ENCODE measurements at places on chromosomes 3 and 15.

DNA sequence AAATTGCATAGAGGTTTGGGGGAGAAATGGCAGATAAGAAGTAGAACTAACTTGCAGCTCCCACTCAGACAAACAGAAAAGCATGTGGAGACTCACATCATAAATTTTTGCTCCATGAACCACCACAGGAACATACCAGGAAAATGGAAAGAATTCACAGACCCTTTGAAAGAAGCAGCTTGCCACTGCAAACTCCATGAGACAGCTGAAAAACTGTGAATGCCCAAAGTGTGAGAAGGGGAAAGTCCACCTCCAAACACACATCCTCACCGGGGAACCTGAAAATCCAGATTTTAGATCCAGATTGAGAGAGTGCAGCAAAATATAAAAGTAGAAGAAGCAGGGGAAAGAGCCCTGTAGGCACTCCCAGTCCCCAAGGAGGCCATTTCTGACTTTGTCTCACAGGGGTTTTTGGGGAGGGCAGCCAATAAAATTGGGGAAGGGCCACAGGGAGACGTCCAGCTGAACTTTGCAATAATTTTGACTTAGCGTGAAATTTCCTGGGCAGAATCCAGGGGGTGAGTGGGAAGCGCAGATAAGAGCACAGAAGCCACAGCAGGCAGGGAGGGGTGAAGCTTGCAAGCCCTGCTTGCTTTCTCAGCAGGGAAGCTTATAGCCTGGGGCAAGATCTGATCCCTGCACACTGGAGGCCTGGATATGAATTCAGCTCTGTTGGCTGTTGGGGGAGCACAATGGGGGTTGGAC lies 183.4 kb upstream of the UBE2E2 start:
- DNase-seq: no peak

DNA sequence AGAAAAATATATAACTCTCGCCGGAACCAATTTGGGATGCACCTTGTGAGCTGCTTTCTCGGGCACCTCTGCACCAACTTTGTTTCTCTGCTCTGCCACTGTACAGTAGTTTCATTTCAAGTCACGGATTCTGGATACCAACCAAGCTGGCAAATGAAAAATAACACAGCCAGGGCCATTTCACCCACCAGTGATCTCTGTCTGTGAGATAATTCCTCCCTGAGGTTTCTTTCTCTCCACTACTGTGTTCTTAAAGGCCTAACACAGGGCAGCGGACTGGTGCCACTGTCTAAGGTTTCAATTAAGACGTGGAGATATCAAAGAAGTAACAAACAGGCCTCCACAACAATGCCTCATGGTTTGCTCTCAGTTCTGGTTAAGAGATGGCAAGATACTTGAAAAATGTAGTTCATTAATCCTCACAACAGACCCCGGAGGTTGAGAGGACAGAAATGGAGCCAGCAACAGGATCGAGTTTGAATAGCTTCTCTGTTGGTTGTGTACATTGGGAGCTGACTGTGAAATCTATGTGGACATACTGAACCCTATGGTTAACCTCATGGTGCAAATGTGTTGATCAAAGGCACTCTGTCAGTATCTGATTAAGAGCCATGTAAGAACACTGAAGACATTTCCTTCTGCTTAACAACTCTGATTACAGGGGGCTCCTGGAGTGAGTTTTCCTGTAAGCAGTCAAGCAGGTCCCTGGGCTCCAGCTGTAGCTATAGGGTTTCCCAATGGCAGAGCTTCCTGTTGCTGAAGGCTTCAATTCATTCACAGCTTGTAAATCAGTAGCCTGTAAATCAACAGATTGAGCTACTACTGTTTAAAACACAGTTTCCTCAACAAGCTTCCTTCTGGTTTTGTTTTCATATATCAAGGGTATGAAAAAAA lies 470.5 kb downstream of the EPHA3 start:
- DNase-seq: no peak

- DNase-seq: no peak
Measured at GRCh38 chr3:129112308-129113052, 9.1 kb downstream of the RAB43 start.

- DNase-seq: no peak
Measured at GRCh38 chr15:73850228-73850627, 23.1 kb upstream of the TBC1D21 start.

GRCh38 chr15:71288348-71288955 lies 173.2 kb downstream of the THSD4 start:
- DNase-seq: no peak

DNA sequence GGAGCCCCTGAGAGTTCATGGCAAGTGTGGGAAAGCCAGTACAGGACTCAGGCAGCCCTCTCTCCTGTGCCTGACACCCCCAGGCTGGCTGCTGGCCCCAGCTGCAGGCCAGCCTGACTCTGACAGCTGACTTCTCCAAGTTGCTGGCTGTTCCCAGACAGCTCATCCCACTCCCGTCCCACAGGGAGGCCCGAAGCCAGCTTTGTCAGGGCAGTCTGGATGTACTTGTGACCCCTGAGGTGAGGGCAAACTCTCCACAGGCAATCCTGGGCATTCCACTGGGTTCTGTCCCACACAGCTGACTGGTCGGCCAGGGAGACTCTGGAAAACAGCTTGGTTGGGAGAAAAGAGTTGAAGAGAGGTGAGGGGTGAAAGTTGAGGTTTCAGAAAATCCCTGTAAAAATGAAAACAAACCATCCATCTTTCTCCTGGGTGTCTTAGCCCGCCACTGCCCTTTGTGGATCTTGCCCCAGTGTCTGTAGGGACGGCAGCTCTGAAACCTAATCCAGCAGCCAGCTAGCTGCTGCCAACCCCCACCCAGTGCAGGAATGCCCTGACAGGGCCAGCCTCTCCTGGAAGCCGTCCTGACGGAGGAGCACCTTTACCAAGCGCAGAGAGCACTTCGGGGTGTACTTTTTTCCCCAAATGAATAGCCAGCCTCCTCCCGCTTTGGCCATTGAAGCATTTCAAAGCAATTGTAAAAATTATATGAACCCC lies 87.9 kb downstream of the DNAJB8 start:
- no peak for DNase-seq

- no peak for DNase-seq
Measured at GRCh38 chr15:49331442-49331841, 91.6 kb upstream of the FGF7 start.

- DNase-seq: no peak
Measured at GRCh38 chr3:102736975-102737304, 302.1 kb downstream of the ZPLD1 start.

GRCh38 chr3:12399226-12399625 lies 85.1 kb upstream of the TSEN2 start:
- no peak for DNase-seq

GRCh38 chr3:43353923-43354670 lies 67.8 kb downstream of the SNRK start:
- no peak for DNase-seq
